ENCODE measurements at places on chromosomes 7 and 10.

DNA sequence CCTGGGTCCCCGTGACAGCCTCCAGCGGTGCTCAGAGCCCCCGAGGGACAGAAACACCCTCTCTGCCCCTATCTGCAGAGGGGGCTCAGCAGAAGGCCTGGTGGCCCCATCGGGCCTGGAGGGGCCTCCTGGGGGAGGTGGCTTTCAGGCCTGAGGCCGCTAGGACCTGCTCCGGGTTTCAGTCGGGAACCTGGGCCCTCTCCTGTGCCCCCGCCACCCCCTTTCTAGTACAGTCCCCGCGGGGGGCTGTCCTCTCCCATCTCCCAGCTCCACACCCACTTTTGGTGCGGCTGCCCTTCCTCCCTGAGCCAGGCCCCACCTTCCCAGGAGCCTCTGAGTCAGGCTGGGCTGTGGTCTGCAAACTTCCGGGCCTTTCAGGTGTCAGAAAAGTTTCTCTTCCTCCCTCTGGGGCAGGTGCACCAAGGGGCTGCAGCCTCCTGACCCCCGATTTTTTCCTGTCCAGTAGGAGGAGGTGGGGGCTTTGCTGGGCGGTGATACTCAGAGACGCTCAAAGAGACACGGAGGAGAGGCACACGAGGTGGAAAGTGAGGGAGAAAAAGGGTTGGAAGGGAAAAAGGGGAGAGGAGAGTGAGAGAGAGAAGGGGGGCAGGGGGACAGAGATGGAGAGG, 692 bp downstream of the CARD11 start:
- DNase-seq: no peak

DNA sequence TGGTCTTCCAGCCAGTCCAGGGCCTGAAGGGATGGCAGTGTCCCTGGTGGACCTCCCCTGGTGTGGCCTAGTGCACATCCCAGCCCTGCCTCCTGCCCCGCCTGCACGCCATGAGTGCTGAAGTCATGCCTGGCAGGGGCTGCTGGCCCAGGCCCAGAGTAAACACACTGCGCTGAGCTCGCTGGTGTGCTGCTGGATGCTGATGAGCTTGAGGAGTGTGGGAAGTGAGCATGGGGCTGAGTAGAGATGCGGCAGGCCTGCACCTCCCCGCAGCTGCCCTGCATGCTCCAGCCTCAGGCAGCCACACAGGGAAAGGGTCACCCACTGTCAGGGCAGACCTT, 43.2 kb downstream of the HTRA1 start:
- DNase-seq: peak; percentile 96

DNA sequence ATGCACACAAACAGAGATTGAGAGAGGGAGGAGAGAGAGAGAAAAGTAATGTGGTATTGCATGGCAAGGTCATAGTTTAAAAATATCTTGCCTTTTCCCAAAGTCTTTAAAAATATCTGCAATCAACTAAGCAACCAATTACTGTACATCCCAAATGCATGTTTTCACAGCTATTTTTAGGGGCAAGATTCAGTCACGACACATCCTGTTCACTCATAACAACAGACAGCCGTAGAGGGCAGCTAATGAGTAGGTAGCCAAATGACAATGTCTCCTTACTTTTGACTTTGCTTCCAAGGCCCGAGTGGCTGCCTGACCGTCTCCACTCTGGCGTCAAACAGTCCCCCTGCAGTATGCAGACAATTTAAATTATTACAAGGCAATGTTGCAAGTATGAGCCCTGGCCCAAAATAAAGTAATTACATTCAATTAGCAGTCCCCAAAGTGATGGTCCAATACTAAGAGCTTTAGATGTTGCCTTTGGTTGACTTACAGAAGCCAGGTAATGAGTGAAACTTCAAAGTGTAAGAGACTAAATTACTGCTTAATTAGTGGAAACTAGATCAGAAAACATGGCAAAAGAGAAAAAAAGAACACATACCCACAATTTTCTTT, 162.9 kb downstream of the MBL2 start:
- DNase-seq: no peak

DNA sequence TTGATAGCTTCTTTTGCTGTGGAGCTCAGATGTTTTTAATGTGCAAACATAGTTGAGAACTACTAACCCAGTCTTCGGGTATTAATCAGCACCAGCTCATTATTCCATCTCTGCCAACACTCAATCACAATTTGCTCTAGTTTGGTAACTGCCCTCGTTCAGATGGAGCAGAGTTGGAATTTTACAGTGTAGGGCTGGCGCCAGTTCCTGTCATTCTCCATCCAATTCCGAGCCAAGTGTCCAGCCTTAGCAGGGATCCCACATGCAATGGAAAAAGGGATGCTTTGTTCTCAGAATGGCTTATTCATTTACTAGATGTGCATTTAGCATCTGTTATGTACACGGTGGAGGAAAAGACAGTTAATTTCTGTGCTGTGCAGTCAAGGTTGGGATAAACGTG, 504.5 kb upstream of the GALNT17 start:
- DNase-seq: no peak

GRCh38 chr7:42285383-42285824, 48.4 kb upstream of the GLI3 start:
- no peak for DNase-seq

DNA sequence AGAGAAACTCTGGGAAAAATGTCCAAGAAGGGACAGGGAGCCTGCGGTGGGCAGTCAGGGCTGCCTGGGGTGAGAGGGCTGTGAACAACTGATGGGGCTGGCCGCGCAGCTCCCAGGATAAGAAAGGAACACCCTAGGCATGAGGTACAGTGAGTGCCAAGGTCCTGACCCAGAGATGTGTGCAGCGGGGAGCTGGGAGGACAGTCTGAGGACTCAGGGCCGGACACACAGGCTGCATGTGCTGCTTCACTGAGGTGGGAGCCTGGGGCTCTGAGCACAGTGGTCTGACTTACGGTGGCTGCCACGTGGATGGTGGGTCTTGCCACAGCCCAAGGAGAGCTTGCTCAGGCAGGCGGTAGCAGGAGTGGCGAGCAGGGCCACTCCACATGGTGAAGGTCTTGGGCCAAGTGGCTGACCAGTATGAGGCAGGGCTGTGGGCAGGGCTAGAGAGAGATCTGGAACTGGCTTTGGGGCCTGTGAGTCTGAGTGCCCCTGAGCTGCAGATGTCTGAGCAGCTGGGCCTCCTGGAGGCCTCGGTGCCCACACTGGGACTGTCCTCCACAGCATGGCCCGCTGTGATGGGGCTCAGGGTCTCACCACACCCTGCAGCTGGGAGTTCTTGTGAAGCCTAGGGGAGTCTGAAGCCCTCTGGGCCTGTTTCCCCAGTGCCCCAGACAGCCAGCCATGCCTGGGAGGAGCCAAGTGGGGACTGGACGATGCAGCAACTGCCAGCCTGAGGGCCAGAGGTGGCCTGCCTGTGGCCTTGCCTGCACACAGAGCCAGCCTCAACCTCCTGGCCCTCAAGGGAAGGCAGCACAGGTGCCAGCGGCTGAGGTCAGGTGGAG, 60.3 kb downstream of the RASGEF1A start:
- peak; percentile 41 for DNase-seq

GRCh38 chr7:45506059-45506458, 68.1 kb upstream of the ADCY1 start:
- DNase-seq: no peak

DNA sequence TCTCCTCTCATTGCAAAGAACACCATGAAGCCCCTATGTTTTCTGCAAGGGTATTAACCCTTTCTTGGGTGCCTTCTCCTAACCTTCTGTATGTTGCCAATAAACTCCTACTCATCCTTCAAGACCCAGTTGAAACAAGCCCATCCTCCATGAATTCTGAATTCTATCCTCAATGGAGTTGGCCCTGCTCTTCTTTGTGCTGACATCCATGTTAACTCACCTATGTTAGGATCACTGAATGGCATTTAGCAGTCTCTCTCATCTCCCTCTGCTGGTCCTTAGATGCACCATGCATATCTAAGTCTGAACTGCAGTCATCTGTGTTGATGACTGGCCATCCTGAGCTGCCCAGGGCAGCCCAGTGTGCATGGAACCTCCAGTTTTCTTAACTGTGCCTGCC, 129.8 kb downstream of the BUB3 start:
- DNase-seq: no peak

DNA sequence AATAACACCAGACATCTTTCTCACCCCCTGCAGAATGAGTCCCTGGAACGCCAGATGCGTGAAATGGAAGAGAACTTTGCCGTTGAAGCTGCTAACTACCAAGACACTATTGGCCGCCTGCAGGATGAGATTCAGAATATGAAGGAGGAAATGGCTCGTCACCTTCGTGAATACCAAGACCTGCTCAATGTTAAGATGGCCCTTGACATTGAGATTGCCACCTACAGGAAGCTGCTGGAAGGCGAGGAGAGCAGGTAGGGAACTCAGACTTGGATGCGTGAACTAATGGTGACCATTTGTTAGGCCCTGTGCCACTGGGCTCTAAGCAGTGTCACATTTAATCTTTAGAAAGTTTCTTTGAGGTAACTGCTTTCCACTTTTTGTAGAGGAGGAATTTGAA, 7.1 kb downstream of the VIM start:
- no peak for DNase-seq

GRCh38 chr7:73341877-73342276, 13.9 kb downstream of the FKBP6 start:
- no peak for DNase-seq

DNA sequence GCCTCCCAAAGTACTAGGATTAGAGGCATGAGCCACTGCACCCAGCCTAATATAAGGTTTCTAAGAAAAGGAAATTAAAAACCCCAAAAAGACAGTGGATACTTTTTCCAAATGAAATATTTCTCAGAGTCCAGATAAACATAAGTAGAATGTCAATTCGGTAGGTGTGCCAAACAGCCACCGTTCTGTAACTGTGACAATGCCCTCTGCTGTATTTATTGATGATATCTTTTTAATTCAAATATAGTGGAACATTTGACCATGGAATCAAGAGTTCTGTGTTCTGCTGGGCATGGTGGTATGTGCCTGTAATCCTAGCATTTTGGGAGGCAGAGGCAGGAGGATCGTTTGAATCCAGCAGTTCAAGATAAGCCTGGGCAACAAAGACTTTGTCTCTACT, 28.8 kb upstream of the ZRANB1 start:
- DNase-seq: no peak

- DNase-seq: no peak
Observed at GRCh38 chr7:116978006-116978405, 24.7 kb downstream of the ST7 start.

DNA sequence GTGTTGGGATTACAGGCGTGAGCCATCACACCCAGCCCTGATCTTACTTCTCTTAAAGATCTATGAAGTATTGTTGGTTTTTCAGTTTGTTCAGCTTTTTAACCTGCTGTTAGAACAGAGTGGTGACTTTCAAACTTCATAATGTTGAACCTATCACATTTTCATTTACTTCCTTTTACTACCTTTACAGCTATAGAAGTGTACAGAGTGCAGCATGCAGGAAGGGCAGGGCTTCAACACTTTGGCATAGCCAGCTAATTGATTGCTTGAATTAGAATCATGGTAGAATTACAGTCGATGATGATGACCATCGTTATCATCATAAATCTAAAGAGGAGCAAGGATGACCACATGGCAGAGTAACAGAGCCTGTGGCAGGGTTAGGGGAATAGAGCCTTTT, 55.5 kb downstream of the AOAH start:
- DNase-seq: no peak

DNA sequence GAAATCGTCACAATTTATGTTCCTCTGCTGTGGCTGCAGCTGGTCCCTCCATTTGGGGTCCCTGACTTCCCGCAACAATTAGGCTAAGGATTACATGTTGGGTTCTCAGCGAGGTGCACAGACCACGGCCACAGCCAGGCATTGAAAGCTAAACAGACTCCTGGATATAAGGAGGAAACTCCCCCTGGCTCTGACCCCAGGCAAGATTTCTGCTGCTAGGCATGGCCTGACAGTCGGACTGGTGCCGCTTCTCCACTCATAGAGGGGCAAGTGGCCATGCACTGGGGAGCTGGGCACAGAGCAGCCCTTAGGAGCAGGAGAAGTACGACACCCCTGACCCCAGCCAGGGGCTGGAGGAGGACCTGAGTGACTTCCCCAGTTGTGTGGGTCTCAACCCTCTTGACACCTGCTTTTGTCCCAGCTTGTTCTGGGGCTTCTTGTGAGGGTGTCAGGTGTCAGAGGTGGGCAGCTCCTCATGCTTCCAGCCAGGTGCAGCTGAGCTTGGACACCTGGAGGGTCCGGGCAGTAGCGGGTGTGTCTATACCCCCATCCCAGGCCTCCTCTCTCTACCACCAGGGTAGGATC, 38.3 kb downstream of the TSPAN15 start:
- DNase-seq: no peak

- DNase-seq: no peak
Observed at GRCh38 chr7:81725812-81726127, 44.1 kb downstream of the HGF start.

GRCh38 chr10:48579251-48579960, 25.5 kb downstream of the ARHGAP22 start:
- no peak for DNase-seq

DNA sequence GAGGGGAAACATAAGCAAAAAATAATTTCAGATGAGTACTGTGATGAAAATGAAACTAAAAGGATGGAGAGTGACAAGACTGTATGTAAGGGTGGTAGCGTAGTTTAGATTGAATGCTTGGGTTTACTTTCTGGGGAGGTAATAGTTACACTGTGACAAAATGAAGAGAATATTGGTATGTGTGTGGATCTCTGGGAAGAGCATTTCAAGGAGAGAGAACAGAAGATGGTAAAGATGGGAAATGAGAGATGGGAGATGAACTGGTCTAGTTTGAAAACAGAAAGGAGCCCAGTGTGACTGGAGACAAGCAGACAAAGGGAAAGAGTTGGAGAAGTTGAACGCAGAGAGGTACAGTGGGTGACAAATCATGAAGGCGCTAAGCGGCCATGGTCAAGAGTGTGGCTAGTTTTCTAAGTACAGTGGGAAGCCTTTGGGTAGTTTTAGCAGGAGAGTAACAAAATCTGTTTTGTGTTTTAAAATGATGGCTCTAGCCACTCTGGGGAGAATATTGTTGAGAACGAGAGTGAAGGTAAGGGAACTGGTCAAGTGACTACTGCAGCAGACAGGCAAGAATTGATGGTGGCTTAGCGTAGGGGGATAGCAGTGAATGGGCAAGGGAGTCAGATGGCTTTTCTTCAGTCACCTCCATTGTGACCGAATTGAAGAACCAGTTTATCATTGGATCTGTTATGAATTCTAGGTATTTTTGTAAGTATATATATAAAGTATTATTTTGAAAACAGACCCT, 22.6 kb downstream of the PALS2 start:
- DNase-seq: no peak

All from tibial artery (tissue), 4 donors.